ENCODE measurements at places on chromosomes 7 and 10. TPM values are rescaled to one million over a fixed set of nuclear protein-coding genes. Genes with fewer than 3 reads are reported as not detected.

GRCh38 chr10:3482200-3482993 lies 302.6 kb downstream of the KLF6 start:
- no peaks in the 10 kb centered on the region for H3K36me3 ChIP-seq
- no peak overlapping the region for H3K4me3 ChIP-seq
- H3K4me1 ChIP-seq = peaks cover 4% of the 10 kb centered on the region
- peak overlapping the region; percentile 60 for H3K27ac ChIP-seq

- no peaks in the 10 kb centered on the region for H3K27me3 ChIP-seq
- H3K4me1 ChIP-seq = peaks cover 2% of the 10 kb centered on the region
- no peak overlapping the region for H3K27ac ChIP-seq
- no peak overlapping the region for H3K4me3 ChIP-seq
Observed at GRCh38 chr10:13439313-13440184, 89.3 kb downstream of the BEND7 start.

- no peak overlapping the region for H3K27ac ChIP-seq
- H3K4me1 ChIP-seq = no peaks in the 10 kb centered on the region
- no peaks in the 10 kb centered on the region for H3K27me3 ChIP-seq
- no peak for DNase-seq
- no peaks in the 10 kb centered on the region for H3K36me3 ChIP-seq
- H3K4me3 ChIP-seq = no peak overlapping the region
Observed at GRCh38 chr10:124305984-124306383, 112.7 kb downstream of the OAT start.

DNA sequence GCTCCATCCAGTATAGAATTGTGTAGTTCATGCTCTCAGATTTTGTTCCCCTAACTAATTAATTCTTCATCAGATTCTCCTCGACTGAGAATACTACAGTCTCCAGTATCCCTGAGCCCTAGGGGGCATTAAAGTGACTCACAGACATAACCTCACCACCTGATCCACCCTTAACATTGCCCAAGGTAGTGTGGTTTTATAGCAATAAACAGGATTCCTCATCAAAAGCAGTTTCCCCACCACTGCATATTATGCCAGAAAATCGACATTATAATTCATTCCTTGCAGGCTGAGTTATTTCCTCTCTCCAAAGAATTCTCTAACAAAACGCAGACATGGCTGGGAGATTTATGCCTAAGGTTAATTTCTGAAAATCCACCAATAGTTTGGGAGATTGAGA lies 1402.5 kb upstream of the CELF2 start:
- H3K4me1 ChIP-seq = no peaks in the 10 kb centered on the region
- DNase-seq = no peak

GRCh38 chr7:141960687-141961422 lies 12.7 kb downstream of the TAS2R38 start:
- no peak overlapping the region for H3K4me3 ChIP-seq
- DNase-seq = no peak
- no peaks in the 10 kb centered on the region for H3K27me3 ChIP-seq
- no peaks in the 10 kb centered on the region for H3K4me1 ChIP-seq
- no peaks in the 10 kb centered on the region for H3K36me3 ChIP-seq
- H3K27ac ChIP-seq = no peak overlapping the region

DNA sequence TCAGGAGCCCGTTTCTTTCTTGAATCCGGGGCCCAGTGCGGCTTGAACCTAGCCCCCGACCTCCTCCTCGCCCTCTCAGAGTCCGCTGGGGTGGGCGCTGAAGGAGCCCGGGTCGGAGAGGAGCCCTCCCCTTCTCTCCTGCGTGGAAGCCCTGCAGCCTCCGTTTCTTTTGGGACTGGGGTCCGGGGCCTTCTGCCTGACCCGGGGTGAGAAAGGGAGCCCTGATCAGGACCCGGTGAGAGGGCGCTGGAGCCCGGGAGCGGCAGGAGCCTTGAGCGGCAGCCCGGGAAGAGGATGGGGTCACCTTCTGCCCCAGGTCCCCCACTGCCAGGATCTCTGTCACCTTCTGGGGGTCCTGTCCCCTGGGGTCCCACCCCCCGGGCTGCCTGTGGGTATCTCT lies 162.3 kb downstream of the ZNF33B start:
- H3K27me3 ChIP-seq = no peaks in the 10 kb centered on the region
- no peaks in the 10 kb centered on the region for H3K4me1 ChIP-seq
- no peak for DNase-seq
- no peaks in the 10 kb centered on the region for H3K36me3 ChIP-seq

GRCh38 chr7:46421441-46422230 lies 500.6 kb upstream of the IGFBP3 start:
- H3K4me1 ChIP-seq = no peaks in the 10 kb centered on the region
- no peak overlapping the region for H3K27ac ChIP-seq
- DNase-seq = no peak
- no peaks in the 10 kb centered on the region for H3K36me3 ChIP-seq
- no peak overlapping the region for H3K4me3 ChIP-seq

- no peak overlapping the region for H3K4me3 ChIP-seq
- no peaks in the 10 kb centered on the region for H3K36me3 ChIP-seq
- DNase-seq = peak; percentile 31
Observed at GRCh38 chr10:69065406-69066361, 22.2 kb upstream of the SRGN start.

- no peaks in the 10 kb centered on the region for H3K27me3 ChIP-seq
- DNase-seq = no peak
- no peaks in the 10 kb centered on the region for H3K4me1 ChIP-seq
- H3K27ac ChIP-seq = no peak overlapping the region
Observed at GRCh38 chr7:114835303-114835702, 86.6 kb upstream of the MDFIC start.

DNA sequence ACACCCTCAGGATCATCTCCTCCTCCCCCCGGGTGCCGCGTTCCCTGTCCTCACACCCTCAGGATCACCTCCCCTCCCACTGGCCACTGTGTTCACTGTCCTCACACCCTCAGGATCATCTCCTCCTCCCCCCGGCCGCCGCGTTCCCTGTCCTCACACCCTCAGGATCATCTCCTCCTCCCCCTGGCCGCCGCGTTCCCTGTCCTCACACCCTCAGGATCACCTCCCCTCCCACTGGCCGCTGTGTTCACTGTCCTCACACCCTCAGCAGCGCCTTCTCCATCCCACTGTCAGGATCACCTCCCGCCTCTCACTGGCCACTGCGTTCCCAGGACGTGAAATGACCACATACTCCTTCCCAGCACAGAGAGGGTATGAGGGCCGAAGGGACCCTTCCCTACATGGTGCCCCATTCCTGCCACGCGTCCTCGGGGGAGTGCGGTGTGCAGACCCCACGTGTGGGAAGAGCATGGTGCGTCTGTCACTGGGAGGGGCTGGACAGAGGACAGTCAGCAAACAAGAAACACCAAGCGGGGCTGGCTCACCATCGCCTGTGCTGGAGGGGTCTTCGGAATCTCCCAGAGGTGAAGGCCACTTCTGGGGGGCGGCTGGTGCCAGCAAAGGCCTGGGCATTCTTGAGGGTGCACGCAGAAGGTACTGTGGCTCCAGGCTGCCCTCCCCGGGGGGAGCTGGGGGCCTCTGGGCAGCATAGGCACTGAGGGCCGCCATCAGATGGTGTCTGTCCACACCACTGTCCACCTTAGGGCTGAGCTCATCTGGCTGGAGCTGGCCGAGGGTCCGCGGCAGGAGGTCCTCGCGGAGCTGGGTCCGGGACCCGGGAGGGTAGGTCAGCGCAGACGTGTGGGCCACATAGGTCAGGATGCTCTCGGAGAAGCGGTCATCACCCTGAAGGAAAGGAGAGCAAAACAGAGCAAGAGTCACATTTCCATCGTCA lies 421.0 kb downstream of the PTPRN2 start:
- H3K27ac ChIP-seq = no peak overlapping the region
- no peaks in the 10 kb centered on the region for H3K27me3 ChIP-seq
- DNase-seq = no peak
- H3K4me3 ChIP-seq = no peak overlapping the region
- no peaks in the 10 kb centered on the region for H3K36me3 ChIP-seq
- H3K4me1 ChIP-seq = no peaks in the 10 kb centered on the region

- H3K4me3 ChIP-seq = no peak overlapping the region
- H3K4me1 ChIP-seq = no peaks in the 10 kb centered on the region
- H3K27ac ChIP-seq = no peak overlapping the region
- H3K36me3 ChIP-seq = no peaks in the 10 kb centered on the region
- H3K27me3 ChIP-seq = no peaks in the 10 kb centered on the region
Observed at GRCh38 chr10:78354101-78354500, 320.4 kb downstream of the RPS24 start.

DNA sequence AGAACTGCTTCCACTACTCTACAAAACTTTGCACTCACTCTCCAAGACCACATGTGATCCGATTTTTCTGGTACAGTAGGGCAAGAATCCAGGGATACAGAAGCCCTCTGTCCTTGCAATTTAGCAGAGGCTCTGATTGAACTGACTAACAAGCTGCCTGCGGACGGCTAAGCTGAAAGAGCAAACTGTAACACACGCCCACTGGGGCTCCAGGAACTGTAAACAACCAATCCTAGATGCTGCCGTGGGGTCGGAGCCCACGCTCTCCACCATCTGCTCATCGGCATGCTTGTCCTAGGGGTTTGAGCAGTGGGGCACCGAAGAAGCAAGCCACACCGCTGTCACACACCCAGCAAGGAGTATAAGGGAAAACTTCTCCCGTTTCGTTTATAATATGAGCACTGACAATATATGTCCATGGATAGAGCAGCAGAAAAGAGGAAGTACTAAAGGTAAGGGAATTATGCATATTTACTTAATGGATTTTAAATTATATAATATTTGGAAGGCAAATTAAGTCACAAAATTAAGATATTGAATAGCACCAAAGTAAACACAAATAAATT lies 634.4 kb upstream of the POT1 start:
- no peaks in the 10 kb centered on the region for H3K27me3 ChIP-seq
- no peak overlapping the region for H3K27ac ChIP-seq
- H3K4me1 ChIP-seq = no peaks in the 10 kb centered on the region
- DNase-seq = no peak

GRCh38 chr10:59373071-59373470 lies 10.7 kb upstream of the FAM13C start:
- DNase-seq = no peak
- no peaks in the 10 kb centered on the region for H3K36me3 ChIP-seq
- no peak overlapping the region for H3K4me3 ChIP-seq

GRCh38 chr7:371779-372545 lies 82.0 kb downstream of the FOXL3 start:
- no peaks in the 10 kb centered on the region for H3K27me3 ChIP-seq
- H3K27ac ChIP-seq = no peak overlapping the region
- no peaks in the 10 kb centered on the region for H3K36me3 ChIP-seq
- H3K4me1 ChIP-seq = no peaks in the 10 kb centered on the region

- peaks cover 5% of the 10 kb centered on the region for H3K4me1 ChIP-seq
- H3K4me3 ChIP-seq = no peak overlapping the region
- H3K27ac ChIP-seq = no peak overlapping the region
Observed at GRCh38 chr10:94358480-94358879, 4.3 kb downstream of the NOC3L start.

DNA sequence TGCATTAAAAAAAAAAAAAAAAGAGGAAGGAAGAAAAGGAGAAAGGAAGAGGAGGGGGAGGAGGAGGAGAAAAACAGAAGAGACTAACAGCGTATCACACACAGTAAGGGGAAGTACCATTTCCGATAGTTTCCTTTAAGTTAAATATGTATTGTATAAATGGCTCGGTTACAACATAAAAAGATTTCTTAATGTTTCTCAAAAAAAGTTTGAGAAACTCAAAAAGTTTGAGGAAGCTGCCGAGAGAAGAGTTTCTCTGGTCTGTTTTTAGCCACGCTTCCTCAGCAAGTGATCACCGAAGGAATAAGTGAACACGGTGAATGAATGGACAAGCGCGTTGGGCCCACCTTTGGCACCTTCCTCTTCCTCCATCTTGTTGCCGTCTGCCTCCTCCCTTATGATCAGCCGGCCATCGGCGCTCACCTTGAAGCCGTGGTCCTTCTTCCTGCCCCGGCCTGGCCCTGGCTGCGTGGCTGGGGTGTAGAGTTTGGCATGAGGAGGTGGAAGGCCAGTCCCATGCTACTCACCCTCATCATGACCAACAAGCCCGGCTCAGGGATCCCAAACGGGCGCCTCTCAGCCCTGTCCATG lies 31.3 kb upstream of the FRAT2 start:
- DNase-seq = no peak
- no peak overlapping the region for H3K4me3 ChIP-seq
- no peaks in the 10 kb centered on the region for H3K27me3 ChIP-seq
- no peaks in the 10 kb centered on the region for H3K4me1 ChIP-seq
- no peak overlapping the region for H3K27ac ChIP-seq

DNA sequence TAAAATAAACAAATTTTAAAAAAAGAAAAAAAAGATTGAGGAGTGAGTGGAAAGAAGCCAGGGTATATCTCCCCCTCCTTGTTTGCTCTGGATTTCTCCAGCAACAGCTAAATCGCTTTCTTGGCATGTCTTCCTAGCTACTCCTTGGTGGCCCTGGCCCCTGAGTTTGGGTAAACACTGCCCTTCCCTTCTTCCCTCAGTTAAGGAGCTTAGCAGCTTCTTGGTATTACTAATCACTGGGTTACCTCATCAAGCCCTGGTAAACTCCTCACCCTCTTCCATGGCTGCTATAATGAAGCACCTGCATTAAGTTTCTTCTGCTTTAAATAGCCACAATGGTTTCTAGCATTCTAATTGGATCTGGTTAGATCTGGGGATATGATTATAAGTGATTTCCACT lies 269.8 kb downstream of the FZD1 start:
- H3K4me3 ChIP-seq = no peak overlapping the region
- no peak overlapping the region for H3K27ac ChIP-seq
- no peaks in the 10 kb centered on the region for H3K36me3 ChIP-seq
- no peak for DNase-seq
- H3K27me3 ChIP-seq = no peaks in the 10 kb centered on the region
- H3K4me1 ChIP-seq = no peaks in the 10 kb centered on the region

- DNase-seq = no peak
- H3K27me3 ChIP-seq = no peaks in the 10 kb centered on the region
- no peak overlapping the region for H3K27ac ChIP-seq
Observed at GRCh38 chr7:20784388-20785156, 2.1 kb downstream of the SP8 start.

The GOLGA7B gene
- 0.05 TPM for total RNA-seq

The SMKR1 gene
- 1.2 TPM for total RNA-seq

The AKR1D1 gene
- total RNA-seq = not detected

The EGFR gene
- total RNA-seq = 26.3 TPM

The TMEM130 gene
- total RNA-seq = 0.64 TPM

The SPOCK2 gene
- 2.6 TPM for total RNA-seq

The ACHE gene
- total RNA-seq = 4.3 TPM

The EBLN1 gene
- total RNA-seq = not detected

Data from ovary (tissue), 10 donors.